ENCODE measurements at places on chromosomes 7 and 10. TPM values are rescaled to one million over a fixed set of nuclear protein-coding genes. Genes with fewer than 3 reads are reported as not detected.

Gene C10orf105
- 0.23 TPM for polyA plus RNA-seq

Gene BAMBI
- 0.56 TPM for polyA plus RNA-seq

Gene PMPCB
- polyA plus RNA-seq = 63.4 TPM

Gene WDR86
- polyA plus RNA-seq = 10.4 TPM

Gene GFRA1
- not detected for polyA plus RNA-seq

Gene TEX36
- not detected for polyA plus RNA-seq

Gene ELFN1
- 0.20 TPM for polyA plus RNA-seq

Gene CYP3A4
- polyA plus RNA-seq = not detected

Gene BAG3
- 11.3 TPM for polyA plus RNA-seq

Gene LEP
- polyA plus RNA-seq = not detected

Gene NDUFA5
- 80.2 TPM for polyA plus RNA-seq

Gene GPR141
- 1.1 TPM for polyA plus RNA-seq

Gene PSD
- polyA plus RNA-seq = 1.9 TPM

Gene HOXA4
- polyA plus RNA-seq = 0.20 TPM

Gene LRRD1
- not detected for polyA plus RNA-seq

Gene PNLIPRP2
- not detected for polyA plus RNA-seq

Gene TAS2R41
- not detected for polyA plus RNA-seq

Gene OLAH
- not detected for polyA plus RNA-seq

Gene ASZ1
- not detected for polyA plus RNA-seq

Gene SPDYE2
- polyA plus RNA-seq = 0.28 TPM

Gene SUFU
- polyA plus RNA-seq = 8.3 TPM

Gene PTPRZ1
- not detected for polyA plus RNA-seq

Gene NRBF2
- 29.7 TPM for polyA plus RNA-seq

Gene AMPH
- 0.18 TPM for polyA plus RNA-seq

Gene MEIG1
- polyA plus RNA-seq = 0.67 TPM

Gene FAM13C
- polyA plus RNA-seq = not detected

Gene PRLHR
- polyA plus RNA-seq = not detected

Gene MMP21
- not detected for polyA plus RNA-seq

Gene FFAR4
- not detected for polyA plus RNA-seq

Gene NACAD
- 0.31 TPM for polyA plus RNA-seq

Gene FGL2
- polyA plus RNA-seq = 4.1 TPM

Gene TRIM74
- polyA plus RNA-seq = not detected

Gene NME8
- not detected for polyA plus RNA-seq

Gene TAX1BP1
- polyA plus RNA-seq = 135 TPM

Gene HKDC1
- polyA plus RNA-seq = 3.0 TPM

Gene ZP3
- polyA plus RNA-seq = 2.2 TPM

Gene OR6B1
- polyA plus RNA-seq = not detected

Gene EFCAB10
- polyA plus RNA-seq = not detected

Gene NRAP
- polyA plus RNA-seq = not detected

Gene TET1
- polyA plus RNA-seq = 1.9 TPM

Gene GNAT3
- polyA plus RNA-seq = not detected

Gene RSPH10B2
- not detected for polyA plus RNA-seq

Gene HSPB1
- 74.7 TPM for polyA plus RNA-seq

Gene GATA3
- polyA plus RNA-seq = 58.6 TPM

Gene WDFY4
- polyA plus RNA-seq = not detected

Gene STEAP1B
- polyA plus RNA-seq = not detected

Gene OR2A7
- 0.45 TPM for polyA plus RNA-seq

Gene RAMP3
- not detected for polyA plus RNA-seq

Gene PAPOLB
- not detected for polyA plus RNA-seq

Gene BLVRA
- polyA plus RNA-seq = 52.6 TPM

Gene TMEM139
- polyA plus RNA-seq = 0.87 TPM

Gene CFAP43
- polyA plus RNA-seq = not detected

Gene DTX2
- 15.7 TPM for polyA plus RNA-seq

Gene AMZ1
- polyA plus RNA-seq = 0.08 TPM

Gene CRPPA
- polyA plus RNA-seq = 0.32 TPM

Gene FANK1
- polyA plus RNA-seq = not detected

All from CD8-positive, alpha-beta memory T cell (primary cell).